Caki2 (cell line): ENCODE measurements at places on chromosomes 2 and 18. TPM values are rescaled to one million over a fixed set of nuclear protein-coding genes. Genes with fewer than 3 reads are reported as not detected.

CPO gene
- total RNA-seq = 1.2 TPM in 1 of 2 replicates, not detected in the other

UGT1A8 gene
- total RNA-seq = 0.87 and 2.2 TPM in 2 replicates

CD207 gene
- total RNA-seq = not detected in 2 replicates

ZNF396 gene
- 1.3 and 2.7 TPM in 2 replicates for total RNA-seq

ZNF385B gene
- total RNA-seq = not detected in 2 replicates

NEU4 gene
- 0.24 and 5.9 TPM in 2 replicates for total RNA-seq

KCNG2 gene
- total RNA-seq = not detected in 2 replicates

PRSS56 gene
- total RNA-seq = not detected in 2 replicates

CCBE1 gene
- total RNA-seq = 0.17 TPM in 1 of 2 replicates, not detected in the other

PDIA6 gene
- 425 and 548 TPM in 2 replicates for total RNA-seq

SERPINB10 gene
- not detected in 2 replicates for total RNA-seq

ACVR1C gene
- total RNA-seq = not detected in 2 replicates

ITGB6 gene
- total RNA-seq = 17.4 and 41.1 TPM in 2 replicates

PELI1 gene
- 8.4 and 10.9 TPM in 2 replicates for total RNA-seq

CIB4 gene
- total RNA-seq = not detected in 2 replicates

ITGA4 gene
- total RNA-seq = 5.9 and 7.7 TPM in 2 replicates
